ENCODE measurements at places on chromosomes 3 and 15.

GRCh38 chr3:196631682-196632045, 7.8 kb upstream of the NRROS start:
- no peak for ATAC-seq

GRCh38 chr15:85440451-85440850, 60.0 kb downstream of the AKAP13 start:
- ATAC-seq, result no peak

- no peak for ATAC-seq
Observed at GRCh38 chr15:91824256-91824655, 29.3 kb upstream of the SLCO3A1 start.

DNA sequence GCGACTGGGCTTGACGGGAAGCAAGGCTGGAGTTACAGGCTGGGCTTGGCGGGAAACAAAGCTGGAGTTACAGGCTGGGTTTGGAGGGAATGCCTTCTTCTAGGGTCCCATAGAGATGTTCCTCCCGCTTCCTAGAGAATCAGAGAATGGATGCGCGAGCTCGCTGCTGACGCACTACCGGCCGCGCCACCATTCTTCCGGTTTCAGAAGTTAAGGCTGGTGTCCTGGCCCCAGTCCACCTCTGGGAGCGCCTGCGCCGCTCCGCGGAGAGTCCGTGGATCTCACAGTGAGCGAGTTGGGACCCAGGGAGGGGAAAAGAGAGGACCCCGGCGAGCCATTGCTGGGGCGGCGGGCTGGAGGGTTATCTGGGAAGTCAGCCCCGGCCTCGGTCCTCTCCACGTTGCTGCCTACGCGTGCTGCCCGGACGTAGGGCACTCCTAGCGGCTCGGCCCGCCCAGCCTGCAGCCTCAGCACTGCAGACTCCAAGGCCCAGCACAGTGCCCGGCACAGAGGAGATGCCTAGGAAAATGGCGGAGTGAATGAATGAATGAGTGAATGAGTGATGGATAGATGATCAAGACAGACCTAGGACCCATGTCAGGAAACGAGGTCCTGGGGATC, at the start of gene ZNF502:
ZNF502 (plus strand) TSS at position 206 of the 621 bp plus-strand sequence. CDS start 7,602 bp downstream, outside the sequence.
- peak; percentile 98 for ATAC-seq

- ATAC-seq, result no peak
Observed at GRCh38 chr3:153722157-153722556, 399.0 kb upstream of the ARHGEF26 start.

DNA sequence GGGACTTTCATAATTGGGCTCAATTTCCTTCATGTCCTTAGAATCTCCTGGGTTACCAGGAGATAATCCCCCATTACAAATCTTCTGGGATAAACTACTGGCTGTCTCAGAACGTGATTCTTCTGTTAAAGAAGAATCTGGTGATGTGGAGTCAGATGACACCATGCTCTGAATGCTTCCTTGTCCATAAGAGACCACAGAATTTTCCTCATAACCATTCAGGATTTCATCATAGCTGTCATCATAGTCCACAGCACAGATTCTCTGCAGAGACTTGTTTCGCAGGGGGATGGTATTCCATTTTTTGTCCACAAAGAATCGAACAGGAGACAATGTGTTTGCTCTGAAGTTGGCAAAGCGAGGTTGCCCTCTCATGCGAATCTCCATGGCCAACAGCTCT, 109.8 kb upstream of the TSPAN3 start:
- no peak for ATAC-seq

GRCh38 chr3:136075218-136075808, 109.8 kb downstream of the PPP2R3A start:
- peak; percentile 74 for ATAC-seq

DNA sequence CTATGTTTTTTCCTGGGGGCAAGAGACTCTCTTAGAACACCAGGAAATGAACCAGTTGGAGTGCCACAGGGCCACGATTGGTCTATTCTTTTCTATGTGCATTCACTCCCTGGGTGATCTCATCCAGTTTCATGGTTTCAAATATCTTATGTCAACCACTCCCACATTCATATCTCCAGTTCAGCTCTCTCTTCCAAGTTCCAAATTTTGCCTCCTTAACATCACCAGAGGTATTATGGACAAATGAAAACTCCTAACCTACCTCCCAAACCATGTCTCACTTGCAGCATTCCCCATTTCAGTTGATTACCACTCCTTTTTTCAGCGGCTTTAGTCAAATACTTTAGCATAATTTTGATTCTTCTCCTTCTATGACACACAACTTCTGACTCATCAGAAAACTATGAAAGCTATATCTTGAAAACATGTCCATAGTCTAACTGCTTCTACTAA, 203.1 kb upstream of the SEMA6D start:
- ATAC-seq, result peak; percentile 71

GRCh38 chr3:145692751-145693150, 468.2 kb downstream of the PLOD2 start:
- ATAC-seq, result no peak

- no peak for ATAC-seq
Observed at GRCh38 chr15:88302373-88302772, 45.8 kb upstream of the NTRK3 start.

GRCh38 chr3:187741403-187742350, 3.6 kb downstream of the BCL6 start:
- ATAC-seq, result peak; percentile 9

- ATAC-seq, result no peak
Observed at GRCh38 chr15:42018306-42019224, 2.3 kb downstream of the PLA2G4E start.

DNA sequence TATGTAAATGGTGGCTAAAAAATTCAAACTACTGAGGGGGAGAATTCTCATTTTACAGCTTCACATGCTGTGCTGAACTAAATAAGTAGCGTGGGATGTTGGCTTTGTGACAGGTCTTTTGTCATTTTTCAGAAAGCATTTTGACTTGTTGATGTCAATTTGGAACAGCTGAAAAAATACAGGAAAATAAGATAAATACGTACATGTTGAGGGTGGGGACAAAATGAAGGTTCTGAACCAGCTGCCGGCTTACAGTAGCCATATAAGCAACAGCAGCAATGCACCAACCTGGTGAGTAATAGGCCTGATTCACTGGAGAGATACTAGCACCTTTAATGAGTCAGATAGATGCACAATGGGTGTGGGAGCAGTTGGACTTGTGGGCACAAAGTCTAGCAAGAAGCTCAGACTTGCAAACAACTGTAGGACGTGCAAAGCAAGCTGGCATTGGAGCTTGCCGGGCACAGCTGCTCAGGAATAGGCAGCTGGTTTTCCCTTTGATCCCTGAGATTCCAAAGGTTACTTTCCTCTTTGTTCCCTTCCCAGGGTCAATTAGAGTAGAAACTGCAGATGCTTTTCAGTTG, 12.9 kb downstream of the B3GNT5 start:
- ATAC-seq, result peak; percentile 83

GRCh38 chr15:48541341-48542278, 103.9 kb downstream of the FBN1 start:
- peak; percentile 88 for ATAC-seq

- peak; percentile 91 for ATAC-seq
Observed at GRCh38 chr3:197791113-197791891, at the start of gene LRCH3. TSS of gene LRCH3 (plus strand) at chr3:197791254. CDS start at chr3:197791279, 25 bp downstream.

DNA sequence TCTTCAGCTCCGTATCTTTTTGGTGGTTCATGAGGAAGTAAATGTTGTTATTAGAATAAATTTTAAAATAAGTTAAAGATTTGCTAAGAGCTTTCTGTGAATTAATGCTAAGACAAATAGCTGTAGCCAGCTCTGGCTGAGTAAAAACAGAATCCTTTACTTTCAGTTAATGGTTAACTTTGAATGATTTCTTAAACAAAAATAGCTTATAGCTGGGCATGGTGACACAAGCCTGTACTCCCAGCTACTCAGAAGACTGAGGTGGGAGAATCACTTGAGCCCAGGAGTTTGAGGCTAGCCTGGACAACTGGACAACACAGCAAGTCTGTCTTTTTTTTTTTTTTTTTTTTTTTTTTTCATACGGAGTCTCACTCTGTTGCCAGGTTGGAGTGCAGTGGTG, 25.0 kb downstream of the TCAIM start:
- ATAC-seq, result no peak

GRCh38 chr3:64895991-64896895, 208.4 kb upstream of the ADAMTS9 start:
- ATAC-seq, result no peak

- no peak for ATAC-seq
Observed at GRCh38 chr15:92277776-92278175, 115.9 kb upstream of the ST8SIA2 start.

DNA sequence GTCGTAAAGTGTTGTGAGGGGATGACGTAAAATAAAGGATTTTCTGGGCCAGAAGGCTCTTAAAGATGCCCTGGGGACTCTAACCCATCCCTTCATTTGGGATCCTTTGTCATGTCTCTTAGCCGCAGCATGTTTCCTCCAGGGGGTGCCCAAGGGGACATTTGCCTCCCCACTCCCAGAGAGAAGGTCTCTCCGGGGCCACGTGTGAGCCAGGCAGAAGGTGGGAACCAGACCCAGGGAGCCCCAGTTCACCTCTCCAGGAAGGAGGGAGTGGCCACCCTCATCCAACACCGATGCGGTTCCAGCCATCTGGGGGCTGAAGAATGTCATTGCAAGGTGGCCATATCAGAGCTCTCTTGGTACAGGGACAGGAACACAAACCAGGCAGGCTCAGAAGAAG, 25.2 kb downstream of the ST8SIA2 start:
- ATAC-seq, result no peak

DNA sequence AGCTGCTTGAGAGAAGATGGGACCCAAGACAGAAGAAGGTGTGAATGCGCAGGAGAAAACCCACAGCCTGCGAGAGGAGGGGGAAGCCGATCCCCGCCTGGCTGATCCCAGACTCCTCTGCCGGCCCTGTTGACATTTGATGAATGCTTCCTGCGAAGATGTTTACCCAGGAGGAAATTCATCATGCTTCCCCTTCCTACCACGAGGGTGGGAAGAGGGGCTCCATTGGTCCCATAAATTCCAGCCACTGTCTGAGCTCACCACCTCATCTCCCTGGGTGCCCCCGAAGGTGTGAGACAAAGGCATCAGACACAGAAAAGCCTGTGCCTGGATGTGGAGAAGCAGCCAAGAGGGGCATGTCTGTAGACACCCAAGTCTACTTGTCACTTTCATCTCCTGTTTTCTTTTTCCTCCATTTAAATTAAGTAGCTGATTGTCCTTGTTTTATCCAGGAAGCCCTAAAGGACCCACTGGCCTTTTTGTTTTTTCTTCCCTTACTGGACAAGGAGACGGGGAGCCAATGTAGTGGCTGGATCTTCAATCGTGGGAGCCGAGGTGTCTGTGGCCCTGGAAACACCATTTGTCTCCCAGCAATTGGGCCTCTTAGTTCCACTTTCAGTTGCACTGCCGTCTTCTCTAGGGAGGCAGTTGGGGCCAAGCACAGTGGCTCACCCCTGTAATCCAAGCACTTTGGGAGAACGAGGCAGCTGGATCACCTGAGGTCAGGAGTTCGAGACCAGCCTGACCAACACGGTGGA, 95.3 kb upstream of the HES1 start:
- ATAC-seq, result no peak

DNA sequence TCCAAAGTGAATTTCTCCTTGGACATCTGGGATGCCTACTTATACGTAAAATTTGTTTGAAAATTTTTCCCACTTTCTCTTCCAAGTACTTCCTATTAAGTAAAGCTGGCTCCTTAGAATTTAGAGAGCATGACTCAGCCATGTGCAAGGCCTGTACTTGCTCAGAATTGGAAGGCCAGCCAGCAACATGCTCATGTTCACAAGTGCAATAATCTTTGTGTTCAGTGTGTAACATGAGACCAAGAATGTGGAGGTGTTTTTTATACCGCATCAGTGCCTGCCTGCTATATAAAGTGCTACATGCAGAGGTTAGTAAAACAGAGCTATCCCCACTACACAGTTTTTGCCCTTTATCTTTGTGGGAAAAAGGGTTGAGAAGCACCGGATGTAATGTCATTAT, 151.9 kb upstream of the FEZF2 start:
- peak; percentile 77 for ATAC-seq

GRCh38 chr3:195800240-195800639, 11.5 kb downstream of the MUC4 start:
- no peak for ATAC-seq

GRCh38 chr3:3853544-3853943, 54.3 kb downstream of the LRRN1 start:
- ATAC-seq, result no peak

DNA sequence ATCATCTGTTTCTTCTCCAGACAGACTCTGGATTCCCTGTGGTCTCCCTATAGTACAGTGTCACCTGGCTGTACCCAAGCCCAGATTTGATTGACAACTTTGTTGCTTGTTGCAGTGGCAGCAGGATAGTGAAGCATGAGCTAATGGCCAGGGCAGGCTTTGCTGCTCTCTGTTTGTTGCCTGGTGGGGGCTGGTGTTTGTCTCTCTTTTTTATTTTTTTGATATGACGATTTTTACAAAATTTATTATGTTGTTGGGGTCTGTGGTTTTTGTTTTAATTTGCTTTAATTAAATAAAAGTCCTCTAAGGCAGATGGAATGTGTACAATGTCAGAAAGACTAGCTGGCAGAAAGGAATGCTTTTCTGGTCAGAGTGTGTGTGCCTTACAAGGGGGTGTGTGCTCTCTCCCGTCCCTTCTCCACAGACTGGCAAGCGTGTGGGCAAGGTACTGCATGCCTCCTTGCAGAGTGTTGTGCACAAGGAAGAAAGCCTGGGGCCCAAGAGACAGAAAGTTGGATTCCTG, 15.2 kb upstream of the CLEC3B start:
- ATAC-seq, result peak; percentile 97

DNA sequence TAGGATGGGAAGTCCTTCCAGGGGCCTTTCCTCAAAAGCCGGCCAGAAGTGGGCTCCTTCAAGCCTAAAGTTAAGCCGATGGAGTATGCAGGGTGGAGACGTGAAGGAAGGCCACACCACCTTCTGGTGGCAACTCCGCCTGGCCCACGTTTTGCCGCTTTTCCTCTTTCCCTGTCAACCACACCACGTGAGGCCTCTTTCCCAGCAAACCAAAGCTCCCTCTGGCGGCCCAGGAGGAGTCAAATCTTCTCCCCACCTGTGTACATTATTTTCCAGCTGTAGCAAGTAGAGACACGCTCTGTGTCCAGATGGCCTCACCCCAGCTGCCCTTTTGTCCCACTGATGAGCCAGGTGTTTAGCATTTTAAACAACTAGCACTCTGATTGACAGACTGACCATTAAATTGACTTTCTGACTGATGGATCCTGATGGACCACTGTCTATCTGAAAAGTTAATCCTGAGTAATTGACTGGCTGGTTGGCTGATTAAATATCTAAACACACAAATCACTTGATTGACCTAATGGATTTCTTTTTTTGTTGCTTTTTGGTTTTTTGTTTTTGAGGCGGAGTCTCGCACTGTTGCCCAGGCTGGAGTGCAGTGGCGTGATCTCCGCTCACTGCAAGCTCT, 59.6 kb upstream of the ZBTB38 start:
- ATAC-seq, result no peak
